ENCODE measurements at places on chromosomes 16 and 17.

GRCh38 chr17:50219939-50220465 lies 18.6 kb upstream of the COL1A1 start:
- no peaks in the 10 kb centered on the region for H3K36me3 ChIP-seq
- H3K4me3 ChIP-seq: no peak overlapping the region
- no peaks in the 10 kb centered on the region for H3K4me1 ChIP-seq
- no peaks in the 10 kb centered on the region for H3K27me3 ChIP-seq

DNA sequence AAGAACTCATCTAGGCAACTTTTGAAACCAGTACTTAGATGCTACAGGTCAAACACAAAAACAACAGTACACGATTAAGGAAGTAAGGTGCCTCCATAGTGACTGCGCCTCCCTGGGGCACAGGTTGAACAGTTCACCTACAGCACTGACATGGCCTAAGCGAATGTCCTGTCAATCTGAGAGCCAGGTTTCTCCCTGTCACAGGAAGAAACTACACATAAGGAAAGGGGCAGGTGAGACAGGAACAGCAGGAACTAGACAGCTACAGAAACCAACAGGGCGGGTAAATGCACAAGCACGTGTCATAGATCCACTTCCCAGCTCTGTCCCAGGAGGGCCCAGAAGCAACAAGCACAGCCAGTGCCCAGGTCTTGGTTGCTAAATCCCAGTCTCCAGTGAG lies 8.0 kb upstream of the ARHGDIA start:
- no peaks in the 10 kb centered on the region for H3K36me3 ChIP-seq
- no peaks in the 10 kb centered on the region for H3K4me1 ChIP-seq
- no peaks in the 10 kb centered on the region for H3K27me3 ChIP-seq

- no peak overlapping the region for H3K4me3 ChIP-seq
- H3K27ac ChIP-seq: peak overlapping the region; percentile 61
- H3K27me3 ChIP-seq: no peaks in the 10 kb centered on the region
- H3K36me3 ChIP-seq: no peaks in the 10 kb centered on the region
These were observed 324.7 kb downstream of the SEC14L1 start for GRCh38 chr17:77465358-77466041.

DNA sequence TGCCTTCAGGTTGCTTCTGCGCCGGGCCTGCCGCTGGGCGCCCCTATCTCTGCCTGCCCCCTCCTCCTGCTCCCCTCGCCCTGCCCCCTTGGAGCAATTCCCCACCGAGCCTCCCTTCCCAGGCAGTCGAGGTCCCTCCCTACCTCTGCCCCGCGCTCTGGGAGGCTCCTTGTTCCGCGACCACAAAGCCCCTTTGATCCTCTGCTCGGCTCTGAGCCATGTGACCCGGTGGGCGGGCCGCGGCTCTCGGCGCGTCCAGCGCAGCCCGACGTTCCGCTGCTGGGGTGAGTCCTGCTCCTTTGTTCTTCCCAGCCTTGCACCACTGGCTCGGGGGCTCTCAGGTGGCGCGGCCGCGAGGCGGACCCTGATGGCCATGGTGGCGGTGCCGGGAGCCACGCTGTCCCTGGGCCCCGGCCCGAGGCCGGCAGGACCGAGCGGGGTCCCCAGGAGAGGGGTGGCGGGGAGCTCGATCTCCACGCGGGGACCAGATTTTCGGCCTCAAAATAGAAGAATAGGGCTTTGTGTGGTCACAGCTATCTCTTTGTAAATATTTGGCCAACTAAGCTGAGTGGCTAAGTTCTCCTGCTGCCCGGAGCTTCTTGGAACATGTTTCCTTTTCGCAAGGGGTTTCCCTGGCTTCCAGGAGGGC lies 310.6 kb downstream of the SEC14L1 start:
- H3K27ac ChIP-seq: peak overlapping the region; percentile 88
- H3K36me3 ChIP-seq: no peaks in the 10 kb centered on the region
- DNase-seq: peak; percentile 86
- H3K4me3 ChIP-seq: peak overlapping the region; percentile 54
- peaks cover 23% of the 10 kb centered on the region for H3K4me1 ChIP-seq
- no peaks in the 10 kb centered on the region for H3K27me3 ChIP-seq

DNA sequence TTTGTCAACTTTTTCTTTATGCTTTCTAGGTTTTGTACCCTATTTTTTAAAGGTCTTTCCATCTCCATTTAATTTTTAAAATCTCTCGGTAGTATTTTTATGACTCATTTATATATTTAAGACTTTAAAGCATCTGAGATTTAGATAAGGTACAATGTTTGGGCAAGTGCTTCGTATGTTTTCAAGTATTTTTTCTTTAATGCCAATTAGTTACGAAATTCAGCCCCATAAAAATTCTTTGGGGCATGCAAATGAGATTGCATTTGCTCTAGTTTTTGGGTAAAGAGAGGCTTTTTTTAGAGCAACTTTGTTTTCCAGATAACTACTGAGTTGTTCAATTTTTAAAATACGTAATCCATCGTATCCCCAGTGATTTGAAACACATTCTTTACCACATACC lies 65.3 kb upstream of the CRHR1 start:
- H3K4me1 ChIP-seq: no peaks in the 10 kb centered on the region
- DNase-seq: no peak
- H3K27me3 ChIP-seq: peaks cover 3% of the 10 kb centered on the region
- no peaks in the 10 kb centered on the region for H3K36me3 ChIP-seq

- no peak overlapping the region for H3K27ac ChIP-seq
- no peaks in the 10 kb centered on the region for H3K4me1 ChIP-seq
- no peaks in the 10 kb centered on the region for H3K36me3 ChIP-seq
- no peak overlapping the region for H3K4me3 ChIP-seq
- peak; percentile 38 for DNase-seq
- no peaks in the 10 kb centered on the region for H3K27me3 ChIP-seq
These were observed 189.9 kb downstream of the FTO start for GRCh38 chr16:53893731-53894435.

Data from colonic mucosa (tissue), 4 donors.